CD4-positive, alpha-beta T cell treated with Interleukin-15 for 1 hour (primary cell): ENCODE measurements at places on chromosomes 3 and 15.

GRCh38 chr3:53211706-53212702 lies 43.8 kb downstream of the TKT start:
- no peak for DNase-seq

DNA sequence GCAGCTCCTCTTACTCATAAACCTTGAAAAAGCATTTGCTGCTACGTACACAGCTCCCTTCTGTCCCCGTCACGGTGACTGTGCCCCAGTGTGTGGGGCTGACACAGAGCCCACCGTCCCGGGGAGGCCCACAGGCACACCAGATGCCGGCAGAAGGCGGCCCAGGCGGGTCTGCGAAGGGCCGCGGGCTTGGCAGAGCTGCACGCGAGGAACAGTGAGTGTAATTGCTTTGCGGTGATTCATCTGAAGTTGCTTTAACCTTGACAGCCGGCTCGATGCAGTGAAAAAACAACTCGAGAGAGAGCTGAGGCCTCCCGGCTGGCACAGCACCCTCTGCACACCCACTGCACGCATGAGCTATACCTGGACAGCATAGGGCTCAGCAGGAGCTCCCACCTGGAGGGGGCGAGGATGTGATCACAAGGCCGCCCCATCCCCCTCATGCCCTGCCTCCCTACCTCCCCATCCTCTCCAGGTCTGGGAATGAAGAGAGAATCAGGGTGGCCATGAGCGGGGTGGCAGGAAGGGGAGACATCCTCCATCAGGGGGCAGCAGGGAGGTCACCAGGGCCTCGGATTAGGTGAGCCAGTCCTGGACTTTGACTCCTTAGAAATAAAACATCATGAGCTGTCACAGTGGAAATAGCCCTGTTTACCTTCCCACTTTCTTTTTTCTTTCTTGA lies 172.7 kb downstream of the MEGF11 start:
- no peak for DNase-seq

DNA sequence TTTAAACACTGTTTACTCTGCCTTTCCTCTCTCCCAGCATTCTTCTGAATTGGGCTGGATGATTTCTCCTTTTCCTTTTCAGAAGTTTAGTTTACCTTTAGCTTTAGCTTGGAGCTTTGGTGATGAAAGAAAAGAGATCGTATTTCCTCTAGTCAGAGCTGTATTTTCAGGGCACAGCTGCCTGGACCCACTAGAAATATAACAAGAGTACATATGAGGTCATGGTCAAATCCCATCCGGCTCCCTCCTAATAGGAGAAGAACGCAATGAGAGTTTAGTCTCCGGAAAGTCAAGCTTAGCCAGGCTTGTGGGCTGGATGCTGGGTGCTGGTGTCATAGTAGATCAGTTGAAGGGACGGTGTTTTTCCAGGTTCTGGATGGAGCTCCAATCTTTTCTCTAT lies 177.1 kb upstream of the PFN2 start:
- DNase-seq, result no peak

- no peak for DNase-seq
Observed at GRCh38 chr3:138928727-138929372, 18.1 kb downstream of the FOXL2 start.

DNA sequence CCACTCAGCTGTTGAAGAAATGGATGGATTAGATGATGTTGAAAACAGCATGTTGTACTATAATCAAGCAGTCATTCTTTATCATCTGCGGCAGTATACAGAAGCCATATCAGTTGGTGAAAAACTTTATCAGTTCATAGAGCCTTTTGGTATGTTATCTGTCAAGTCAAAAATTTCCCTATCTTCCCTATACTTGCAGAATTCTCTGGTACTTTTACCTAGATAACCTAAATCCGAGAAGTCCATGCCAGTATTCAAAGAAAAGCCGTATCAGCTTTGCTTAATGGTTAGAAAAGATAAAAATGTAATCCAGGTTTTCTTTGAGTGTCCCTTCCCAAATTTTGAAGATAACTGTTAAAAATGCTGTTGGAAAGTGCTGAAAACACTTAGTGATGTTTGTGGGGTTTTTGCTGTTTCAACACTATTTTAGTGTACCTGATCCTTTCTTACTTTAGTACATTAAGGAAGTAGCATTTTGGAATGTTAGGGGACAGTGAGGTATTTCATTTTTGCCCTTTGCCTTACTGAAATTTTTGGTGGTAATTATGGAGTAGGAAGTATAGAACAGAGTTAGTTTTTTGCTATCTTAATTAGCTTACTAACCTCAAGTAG lies 23.8 kb downstream of the CNOT10 start:
- no peak for DNase-seq

DNA sequence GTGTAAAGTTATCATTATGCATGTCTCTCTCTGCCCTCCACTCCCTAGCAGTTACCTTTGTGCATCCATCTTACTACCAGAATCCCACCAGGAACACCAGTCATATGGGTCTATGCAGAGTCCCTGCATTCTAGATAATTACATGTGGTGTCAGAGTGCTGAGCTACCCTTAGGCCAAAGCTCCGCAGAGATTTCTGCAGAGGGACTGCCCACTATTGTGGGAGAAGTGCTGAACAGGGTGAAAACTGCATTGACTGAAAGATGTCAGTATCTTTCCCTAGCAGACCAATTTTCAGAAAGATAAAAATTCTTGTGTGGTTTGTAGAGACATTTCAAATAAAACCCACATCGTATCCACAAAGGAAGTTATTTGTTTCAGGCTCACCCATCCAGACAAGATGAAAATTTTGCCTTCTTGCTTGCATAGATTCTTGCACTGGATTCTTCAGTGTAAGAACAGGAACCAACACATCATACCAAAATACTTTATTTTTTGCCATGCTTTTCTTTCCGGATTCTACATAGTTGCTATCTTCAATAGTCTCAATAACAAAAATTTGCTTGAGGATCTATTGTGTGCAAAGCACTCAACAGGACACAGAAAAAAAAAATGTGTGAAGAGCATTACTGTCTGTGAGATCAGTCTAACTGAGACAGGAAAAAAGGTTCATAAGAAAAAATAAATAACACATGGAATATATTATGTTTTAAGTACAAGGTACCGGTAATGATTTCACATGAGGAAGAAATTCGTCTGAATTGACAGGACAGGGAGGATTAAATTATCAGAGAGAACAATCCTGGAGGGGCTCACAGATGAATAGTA lies 32.0 kb upstream of the CCDC80 start:
- DNase-seq, result no peak

DNA sequence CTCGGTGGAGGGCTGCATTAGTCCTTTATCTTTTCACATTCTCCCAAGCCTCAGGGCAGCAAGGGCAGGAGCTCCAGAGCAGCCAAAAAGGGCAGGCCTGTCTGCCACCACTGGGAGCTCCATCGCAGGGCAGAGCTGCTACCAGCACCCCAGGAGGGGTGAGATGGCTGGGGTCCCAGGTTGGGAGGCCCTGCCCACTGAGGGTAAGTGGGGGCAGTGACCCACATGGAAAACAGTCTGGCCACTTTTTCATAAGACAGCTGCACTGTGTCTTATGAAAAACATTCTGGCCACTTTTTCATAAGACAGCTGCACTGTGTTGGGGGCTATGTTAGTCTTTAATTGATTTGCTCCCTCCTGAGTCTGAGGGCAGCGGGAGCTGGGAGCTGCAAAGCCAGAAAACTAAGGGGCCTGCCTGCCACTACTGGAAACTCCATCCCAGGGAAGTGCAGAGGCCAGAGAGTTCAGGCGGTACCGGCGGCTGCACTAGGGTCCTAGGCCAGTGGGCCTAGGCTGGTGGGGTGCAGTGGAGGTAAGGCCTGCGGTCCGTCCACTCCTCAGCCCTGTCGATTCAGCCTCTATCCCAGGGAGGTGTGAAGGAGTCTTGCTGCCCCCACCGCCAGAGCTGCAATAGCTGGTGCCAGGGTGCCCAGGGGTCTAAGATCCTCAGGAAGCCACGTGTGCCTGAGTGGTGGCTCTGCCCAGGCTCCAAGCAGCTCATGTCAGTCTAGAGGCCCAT lies 45.4 kb downstream of the TMCO5A start:
- DNase-seq, result no peak

- peak; percentile 69 for DNase-seq
Observed at GRCh38 chr15:100721758-100722550, 119.6 kb downstream of the ASB7 start.
